ENCODE measurements at places on chromosomes 4 and X. TPM values are rescaled to one million over a fixed set of nuclear protein-coding genes. Genes with fewer than 3 reads are reported as not detected.

DNA sequence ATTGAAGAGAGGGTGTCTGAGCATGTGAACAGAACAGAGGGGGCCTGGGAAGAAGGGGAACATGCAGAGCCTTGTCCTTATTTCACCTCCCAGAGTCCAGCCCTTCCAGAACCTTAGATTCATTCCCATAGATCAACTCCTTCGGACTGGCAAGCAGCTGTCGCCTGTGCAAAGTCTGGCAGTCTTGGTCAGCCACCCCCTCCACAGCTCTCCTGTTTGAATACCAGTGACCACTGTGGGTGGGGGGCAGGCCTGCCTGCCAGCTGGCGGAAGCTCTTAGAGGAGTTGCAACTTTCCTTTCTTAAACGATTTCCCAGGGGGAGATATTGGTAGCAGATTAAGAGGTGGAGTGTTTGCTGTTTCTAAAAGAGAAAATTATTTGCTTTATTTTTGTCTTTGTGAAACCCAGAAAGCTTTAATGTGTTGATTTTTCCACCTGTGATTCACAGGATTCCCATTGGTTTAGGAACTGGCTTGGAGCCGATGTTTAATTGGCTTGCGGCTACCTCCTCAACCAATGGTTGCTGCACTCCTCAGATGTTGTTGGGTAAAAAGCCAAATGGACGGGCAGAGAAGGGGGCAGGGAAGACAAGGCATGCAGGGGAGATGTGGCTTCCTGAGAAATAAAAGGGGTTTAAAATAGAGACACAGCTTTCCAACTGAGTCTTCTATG is 62.2 kb upstream of the PRPS1 start:
- peaks cover 8% of the 10 kb centered on the region for H3K27me3 ChIP-seq
- H3K36me3 ChIP-seq = no peaks in the 10 kb centered on the region
- DNase-seq = no peak
- H3K4me3 ChIP-seq = no peak overlapping the region

Gene RAB33A
- 37.0 TPM for total RNA-seq

- DNase-seq = no peak
- H3K4me1 ChIP-seq = no peaks in the 10 kb centered on the region
- no peaks in the 10 kb centered on the region for H3K36me3 ChIP-seq
Observed at GRCh38 chrX:18075603-18076002, 145.1 kb downstream of the BEND2 start.

DNA sequence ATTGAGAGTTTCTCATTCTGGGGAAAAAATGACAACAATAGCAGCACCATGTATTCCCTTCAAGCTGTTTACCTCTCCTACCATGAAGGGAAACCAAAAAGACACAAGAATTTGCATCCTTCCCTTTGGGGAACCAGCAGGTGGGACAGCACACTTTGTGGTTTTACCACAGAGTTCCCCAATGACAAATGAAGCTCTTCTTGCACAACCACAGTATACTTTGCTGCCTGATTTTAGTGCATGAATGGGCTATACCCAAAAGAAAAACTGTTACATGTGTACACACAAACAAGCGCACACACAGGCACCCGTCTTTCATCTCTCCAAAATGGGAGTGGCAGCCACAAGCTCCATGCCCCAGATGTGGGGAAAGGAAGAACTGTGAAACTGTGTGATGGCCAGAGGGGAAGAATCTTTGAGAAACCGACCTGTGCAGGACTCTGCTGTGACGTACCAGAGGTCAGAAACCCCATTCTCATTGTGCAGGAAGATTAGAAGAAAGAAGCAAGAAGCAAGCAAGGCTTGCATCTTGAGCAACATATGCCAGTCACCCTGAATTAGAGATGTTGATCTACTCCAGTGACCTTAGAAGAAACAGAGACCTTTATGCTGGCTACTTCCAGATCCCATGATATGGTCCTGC is 2.7 kb upstream of the MAML3 start:
- peaks cover 39% of the 10 kb centered on the region for H3K4me1 ChIP-seq
- H3K36me3 ChIP-seq = peaks cover 5% of the 10 kb centered on the region
- H3K27me3 ChIP-seq = peaks cover 44% of the 10 kb centered on the region
- peak; percentile 17 for DNase-seq
- no peak overlapping the region for H3K4me3 ChIP-seq

Gene BMX
- total RNA-seq = not detected

DNA sequence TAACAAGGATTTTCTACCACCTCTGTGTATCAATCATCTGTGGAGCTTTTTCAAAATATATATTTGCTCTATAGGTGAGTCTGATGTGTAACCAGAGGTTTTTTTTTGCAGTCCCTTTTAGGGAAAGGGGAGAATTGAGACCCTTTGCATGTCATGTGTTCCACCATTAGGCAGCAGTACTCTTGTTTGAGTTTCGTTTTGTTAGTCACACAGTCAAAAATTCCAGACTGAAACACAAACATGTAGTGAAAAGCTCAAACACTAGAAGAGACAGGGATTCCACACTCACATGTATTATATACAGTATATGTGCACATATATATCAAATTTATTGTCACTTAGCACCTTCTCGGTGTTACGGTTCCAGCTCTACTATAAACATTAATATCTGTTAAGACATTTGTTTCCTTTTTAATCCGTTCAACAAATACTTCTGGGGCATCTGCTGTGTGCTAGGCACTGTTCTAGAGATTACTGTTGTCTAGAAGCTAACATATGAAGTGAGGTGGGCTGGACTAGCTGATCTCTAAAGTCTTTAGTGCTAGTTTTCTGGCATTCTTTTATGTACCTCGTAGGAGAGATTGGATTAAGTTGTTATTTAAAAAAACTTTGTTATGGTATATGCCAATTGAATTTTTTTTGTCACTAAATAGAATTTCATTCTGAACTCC is 5.5 kb downstream of the USP9X start:
- peaks cover 27% of the 10 kb centered on the region for H3K36me3 ChIP-seq
- no peak overlapping the region for H3K4me3 ChIP-seq
